ENCODE measurements at places on chromosomes 6 and 20.

DNA sequence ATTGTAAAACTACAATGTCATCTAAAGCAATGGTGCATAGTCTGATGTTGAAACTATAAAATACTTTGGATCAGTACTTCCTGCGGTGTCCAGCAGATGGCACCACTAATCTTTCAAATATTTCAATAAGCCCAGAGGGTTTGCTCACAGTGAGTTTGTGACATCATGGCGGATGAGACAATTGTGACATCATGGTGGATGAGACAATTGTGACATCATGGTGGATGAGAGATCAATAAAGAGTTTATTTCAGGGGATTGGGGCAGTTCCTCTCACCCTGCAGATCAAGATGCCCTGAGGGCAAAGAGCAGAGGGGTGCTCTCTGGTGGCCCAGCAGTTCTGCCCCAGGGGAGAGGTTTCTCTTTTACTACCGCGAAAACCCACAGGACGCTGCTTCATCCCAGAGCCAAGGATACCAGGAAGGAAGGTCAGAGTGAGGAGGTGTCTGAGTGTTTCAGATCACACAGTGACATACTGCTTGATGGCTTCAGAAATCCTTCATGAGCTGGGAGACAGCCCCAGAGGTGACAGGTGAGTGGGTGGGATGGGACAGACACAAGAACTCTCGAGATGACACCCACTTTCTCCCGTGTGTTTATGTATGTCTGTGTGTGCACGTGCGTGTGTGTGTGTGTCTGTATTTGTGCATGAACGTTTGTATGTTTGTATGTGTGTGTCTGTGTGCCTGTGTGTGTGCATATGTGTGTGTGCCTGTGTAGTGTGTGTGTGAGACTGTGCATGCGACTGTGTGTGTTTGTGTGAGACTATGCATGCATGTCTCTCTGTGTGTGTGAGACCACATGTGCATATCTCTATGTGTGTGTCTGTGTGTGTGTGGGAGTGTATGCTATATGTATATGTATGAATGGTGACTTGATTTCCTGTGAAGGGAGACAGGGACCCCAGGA lies 7.3 kb upstream of the ULBP2 start:
- peak; percentile 86 for DNase-seq

DNA sequence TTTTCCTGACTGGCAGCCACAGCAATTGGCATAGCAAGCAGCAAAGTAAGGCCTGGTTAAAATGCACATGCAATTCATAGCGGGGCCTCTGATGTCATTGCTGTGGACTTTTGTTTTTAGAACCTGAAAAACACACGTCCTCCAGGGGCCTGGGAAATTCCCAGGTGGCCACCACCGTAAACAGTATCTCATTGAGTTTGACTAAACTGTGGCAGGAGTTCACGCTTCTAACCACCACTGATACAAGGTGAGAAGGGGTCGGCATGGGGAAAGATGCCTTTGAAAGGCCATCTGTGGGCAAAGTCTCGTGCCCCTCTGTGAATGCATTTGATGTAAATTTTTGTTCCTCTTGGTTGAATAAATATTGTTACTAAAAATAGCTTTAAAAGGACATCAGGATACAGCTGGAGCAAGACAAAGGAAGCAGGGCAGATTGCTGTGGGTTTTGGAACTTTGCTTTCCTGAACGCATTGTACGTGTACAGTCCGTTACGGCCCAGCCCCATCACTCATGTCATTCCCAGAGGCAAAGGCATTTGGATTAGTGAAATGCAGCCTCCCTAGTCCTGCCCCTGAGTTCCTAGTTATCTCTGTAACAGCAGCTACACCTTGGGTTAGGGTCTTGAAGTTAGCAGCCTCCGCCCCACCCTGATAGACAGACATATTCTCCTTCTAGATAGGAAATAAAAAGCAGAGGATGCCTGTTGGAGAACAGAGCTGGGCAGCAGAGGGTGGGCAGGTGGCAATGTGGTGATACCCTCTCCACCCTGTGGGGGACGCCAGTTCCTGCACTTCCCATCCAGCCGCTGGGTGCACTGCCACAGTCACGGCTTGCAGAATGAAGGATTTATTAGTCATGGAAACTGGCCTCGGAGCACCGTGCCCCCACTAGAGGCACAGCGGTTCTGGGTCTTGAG lies 80.3 kb downstream of the ZDHHC14 start:
- DNase-seq, result peak; percentile 91

GRCh38 chr6:111997853-111998208 lies 56.1 kb upstream of the CCN6 start:
- DNase-seq, result no peak

DNA sequence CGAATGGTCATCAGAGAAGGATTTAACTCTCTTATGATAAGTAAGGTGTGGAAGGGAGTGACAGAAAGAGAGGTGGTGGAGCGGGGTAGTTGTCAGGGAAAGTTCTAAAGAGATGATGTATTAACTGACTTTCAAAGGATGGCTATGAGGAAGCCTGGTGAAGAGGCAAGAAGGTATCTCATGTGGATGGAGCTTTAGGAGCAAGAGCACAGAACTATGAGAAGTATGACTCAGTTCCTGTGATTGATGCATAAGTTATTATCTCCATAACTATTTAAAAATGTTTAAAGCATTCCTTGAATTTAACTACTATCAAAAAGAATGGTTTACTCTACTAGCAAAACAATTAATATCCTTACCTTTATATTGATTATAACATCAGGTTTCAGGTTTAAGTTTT lies 28.8 kb downstream of the AK9 start:
- no peak for DNase-seq

- DNase-seq, result no peak
Observed at GRCh38 chr20:41230136-41230535, 87.4 kb downstream of the ZHX3 start.

DNA sequence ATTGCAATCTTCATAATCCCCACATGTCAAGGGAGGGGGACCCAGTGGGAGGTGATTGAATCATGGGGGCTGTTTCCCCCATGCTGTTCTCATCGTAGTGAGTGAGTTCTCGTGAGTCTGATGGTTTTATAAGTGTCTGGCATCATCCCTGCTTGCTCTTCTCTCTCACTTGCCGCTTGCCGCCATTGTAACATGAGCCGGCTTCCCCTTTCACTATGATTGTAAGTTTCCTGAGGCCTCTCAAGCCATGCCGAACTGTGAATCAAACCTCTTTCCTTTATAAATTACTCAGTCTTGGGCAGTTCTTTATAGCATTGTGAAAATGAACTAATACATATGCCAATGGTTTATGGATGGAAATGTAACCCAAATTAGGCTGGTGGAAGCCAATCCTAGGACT lies 109.4 kb upstream of the AKAP12 start:
- DNase-seq, result no peak

DNA sequence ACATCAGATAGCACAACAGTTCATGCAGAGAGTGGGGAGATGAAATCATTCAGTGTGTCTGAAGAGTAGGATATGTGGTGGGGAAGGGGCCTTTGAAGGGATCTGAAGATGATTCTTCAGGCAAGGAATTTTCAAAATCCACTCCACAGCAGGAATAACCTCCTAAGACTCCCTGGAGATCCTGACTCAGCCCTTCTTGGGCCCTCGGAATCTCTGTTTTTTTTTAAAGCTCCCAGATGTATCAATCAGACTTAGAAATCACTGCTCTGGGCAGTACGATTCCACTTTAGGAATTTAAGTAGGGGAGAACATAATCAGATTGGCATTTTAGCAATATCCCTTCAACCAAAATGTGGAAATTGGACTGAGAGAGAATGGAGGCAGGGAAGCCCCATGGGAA lies 55.5 kb downstream of the RIOK1 start:
- no peak for DNase-seq

- DNase-seq, result no peak
Observed at GRCh38 chr20:43982016-43982415, 67.4 kb downstream of the TOX2 start.

DNA sequence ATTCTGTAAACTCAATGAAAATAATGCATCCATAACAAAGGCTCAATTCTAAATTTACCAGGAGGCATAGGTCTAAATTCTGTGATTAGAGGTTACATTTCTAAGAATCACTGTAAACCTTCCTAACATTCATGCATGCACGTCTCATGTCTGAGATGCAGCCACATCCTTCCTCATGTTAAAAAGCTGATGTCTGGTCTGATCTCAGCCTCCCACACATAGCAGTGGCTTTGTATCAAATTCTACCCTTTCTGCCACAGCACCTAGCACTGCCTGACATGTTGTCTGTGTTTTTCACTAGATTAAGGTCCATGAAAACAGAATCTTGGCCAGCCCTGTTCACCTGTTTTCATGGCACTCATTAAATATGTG lies 171.1 kb downstream of the WDR27 start:
- no peak for DNase-seq

DNA sequence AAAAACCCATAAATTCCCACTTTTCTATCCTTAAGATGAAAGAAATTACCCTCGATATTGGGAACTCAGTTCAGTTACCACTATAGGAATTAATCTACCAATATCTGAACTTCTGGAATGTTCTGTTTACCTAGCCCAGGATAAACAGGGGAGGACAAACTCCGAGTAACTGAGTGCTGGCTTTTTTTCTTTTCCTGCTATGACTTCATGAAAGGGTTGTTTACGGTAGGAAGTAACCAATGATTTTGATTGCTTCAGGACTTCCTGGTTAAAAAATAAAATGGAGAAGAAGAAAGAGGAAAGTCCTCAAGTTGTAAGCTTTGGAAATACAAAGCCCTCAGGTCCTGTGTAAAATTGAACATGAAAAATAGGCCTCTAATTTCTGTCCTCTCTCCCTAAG lies 167.7 kb downstream of the ZNF217 start:
- DNase-seq, result no peak

- no peak for DNase-seq
Observed at GRCh38 chr20:20231528-20232298, 136.2 kb upstream of the INSM1 start.

GRCh38 chr6:83341765-83342164 lies 89.1 kb downstream of the ME1 start:
- no peak for DNase-seq

DNA sequence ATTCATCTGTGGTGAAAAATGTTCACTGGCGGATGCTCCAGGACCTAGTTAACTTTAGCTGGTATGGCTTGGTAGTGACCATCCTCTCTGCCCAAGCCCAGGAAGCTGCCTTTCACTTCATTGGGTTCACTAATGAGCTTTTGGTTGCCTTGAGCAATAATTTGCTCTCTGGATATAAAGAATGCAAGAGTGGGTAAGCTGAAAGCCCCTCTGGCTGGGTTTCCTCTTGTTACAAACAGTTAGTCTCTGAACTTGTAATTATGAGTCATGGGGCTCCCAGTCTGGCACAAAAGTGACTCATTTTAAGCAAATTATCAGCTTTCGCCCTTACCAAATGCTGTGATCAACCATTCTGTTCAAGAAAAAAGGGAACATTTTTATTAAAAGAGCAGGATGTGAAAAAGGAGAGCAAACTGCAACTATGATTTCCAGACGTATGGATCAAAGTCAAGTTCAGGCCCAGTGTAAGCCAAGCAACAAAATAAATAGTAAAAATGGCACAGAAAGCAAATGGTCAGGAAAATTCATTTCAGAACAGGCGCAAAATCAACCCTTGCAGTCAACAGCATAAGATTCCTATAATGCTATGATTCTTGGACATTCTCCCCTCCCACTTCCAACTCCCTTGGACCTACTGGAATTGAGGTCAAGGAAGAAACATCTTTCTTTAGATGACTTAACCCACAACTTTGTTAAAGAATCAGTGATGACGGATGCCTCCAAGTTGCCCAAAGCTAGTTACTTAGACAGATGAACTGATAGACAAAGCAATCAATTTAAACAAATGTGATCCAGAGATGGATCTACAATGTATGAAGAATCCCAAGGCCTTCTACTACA lies 130.0 kb upstream of the KCNK16 start:
- DNase-seq, result no peak

DNA sequence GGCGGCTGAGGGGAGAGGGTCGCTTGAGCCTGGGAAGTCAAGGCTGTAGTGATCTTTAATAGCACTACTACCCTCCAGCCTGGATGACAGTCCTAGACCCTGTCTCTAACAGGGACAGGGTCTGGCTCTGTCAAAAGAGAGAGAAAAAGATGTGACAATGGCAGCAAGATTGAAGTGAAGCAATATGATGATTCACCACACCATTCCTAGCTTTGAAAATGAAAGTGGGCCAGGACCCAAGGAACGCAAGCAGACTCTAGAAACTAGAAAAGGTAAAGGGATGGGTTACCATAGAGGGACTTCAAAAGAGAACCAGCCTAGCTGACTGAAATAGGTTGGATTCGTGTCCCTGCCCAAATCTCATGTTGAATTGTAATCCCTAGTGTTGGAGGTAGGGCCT lies 426.9 kb downstream of the HTR1B start:
- no peak for DNase-seq

DNA sequence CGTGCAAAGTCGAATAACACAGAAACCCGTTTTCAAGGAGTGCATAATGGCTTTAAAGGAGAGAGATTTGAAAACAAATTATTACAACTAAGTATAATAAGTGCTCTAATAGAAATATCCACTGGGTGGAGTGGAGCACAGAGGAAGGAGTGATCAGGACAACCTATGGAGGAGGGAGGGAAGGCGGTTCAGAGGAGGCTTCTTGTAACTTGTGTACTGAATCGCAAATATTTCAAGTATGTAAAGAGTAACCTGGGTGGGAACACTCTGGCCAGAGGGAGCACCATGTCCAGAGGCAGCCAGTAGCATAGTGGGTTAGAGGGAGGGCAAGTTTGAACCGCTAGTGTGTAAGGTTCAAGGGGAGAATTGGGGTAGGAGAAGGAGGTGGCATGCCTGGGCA lies 21.6 kb upstream of the TNFAIP3 start:
- peak; percentile 63 for DNase-seq

DNA sequence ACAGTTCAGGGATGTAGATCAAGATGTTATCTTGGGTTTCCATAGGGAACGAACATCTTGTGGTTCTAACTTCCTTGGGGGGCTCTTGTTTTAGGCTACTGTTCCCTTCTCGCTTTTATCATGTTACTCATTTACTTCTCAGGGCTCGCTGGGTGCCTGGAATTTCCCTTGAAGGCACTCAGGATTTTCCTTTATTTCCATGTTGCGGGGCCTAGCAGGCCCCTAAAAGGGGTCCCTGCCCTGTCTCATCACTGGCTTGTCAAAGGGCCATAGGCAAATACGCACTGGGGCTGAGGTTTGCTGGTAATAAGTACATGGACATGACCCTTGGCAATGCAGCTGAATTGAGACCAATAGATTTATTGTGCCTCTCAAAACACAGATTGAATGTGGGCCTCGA lies 262.3 kb downstream of the CDH4 start:
- DNase-seq, result no peak

DNA sequence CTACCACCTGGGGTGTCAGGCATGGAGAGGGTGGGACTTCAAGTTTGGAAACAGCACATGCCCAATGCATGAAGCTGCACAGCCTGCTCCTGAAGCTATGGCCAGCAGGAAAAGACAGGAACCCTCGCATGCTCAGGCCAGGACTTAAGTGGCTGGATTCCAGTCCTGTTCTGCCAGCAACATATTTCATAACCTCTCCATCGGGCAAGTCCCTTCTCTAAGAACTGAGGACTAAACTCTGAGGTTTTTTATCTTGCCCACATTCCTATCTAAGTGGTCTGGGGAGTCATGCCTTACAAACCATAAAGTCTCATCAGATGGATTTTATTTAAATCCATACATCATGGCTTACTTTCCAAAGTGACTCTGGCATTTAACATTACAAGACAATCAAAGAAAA lies 27.5 kb upstream of the AGPAT4 start:
- DNase-seq, result peak; percentile 61
